ENCODE measurements at places on chromosomes 7 and 10. TPM values are rescaled to one million over a fixed set of nuclear protein-coding genes. Genes with fewer than 3 reads are reported as not detected.

GRCh38 chr7:75988568-75989499 lies 5.6 kb downstream of the TMEM120A start:
- no peak for DNase-seq

DNA sequence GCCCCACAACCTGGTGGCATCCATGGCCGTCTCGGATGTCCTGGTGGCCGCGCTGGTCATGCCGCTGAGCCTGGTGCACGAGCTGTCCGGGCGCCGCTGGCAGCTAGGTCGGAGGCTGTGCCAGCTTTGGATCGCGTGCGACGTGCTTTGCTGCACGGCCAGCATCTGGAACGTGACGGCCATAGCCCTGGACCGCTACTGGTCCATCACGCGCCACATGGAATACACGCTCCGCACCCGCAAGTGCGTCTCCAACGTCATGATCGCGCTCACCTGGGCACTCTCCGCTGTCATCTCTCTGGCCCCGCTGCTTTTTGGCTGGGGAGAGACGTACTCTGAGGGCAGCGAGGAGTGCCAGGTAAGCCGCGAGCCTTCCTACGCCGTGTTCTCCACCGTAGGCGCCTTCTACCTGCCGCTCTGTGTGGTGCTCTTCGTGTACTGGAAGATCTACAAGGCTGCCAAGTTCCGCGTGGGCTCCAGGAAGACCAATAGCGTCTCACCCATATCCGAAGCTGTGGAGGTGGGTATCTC lies 1.1 kb downstream of the HTR5A start:
- DNase-seq, result no peak

DNA sequence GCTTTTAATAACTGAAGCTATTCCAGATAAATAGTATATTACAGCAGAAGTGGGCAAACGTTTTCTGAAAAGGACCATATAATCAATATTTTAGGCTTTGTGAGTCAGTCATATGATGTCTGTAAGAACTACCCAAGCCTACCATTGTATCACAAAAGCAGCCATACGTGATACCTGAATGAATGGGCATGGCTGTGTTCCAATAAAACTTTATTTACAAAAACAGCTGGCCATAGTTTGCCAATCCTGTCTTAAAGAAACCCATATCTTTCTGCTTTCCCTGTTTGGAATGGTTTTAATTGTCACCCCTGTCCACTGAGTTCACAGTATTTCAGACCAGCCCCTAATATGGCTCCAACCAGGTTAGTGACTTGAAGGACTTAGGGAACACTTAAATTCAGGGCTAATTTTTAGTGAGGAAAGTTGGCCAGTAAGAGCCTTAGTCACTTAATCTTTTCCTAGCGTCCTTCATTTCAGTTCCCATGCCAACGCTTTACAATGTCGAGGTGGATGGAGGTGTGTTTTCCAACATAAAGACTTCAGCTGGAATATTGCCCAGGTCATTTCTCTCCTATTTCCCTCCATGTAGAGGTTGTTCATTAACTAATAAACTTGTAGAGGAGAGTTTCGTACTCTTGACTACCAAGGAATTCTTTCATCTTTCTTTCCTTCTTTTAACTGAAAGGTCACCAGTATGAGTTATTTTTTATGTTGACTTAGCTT lies 184.5 kb downstream of the TRIL start:
- no peak for DNase-seq

DNA sequence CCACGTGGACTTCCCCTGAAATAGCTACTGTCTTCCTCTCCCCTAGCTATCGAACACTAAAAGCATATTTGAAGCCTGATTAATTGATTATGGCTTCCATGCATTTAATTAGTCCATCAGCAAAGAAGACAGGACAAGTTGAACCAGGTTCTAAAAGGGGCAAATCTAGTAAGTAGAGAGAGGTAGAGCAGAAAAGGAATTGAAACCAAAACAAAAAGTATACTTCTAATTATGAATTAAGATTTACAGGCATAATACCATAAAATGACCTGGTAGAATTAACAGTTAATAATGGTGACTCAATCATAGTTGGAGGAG lies 393 bp upstream of the DNAJC1 start:
- DNase-seq, result no peak

GRCh38 chr7:36214608-36215456 lies 61.8 kb downstream of the EEPD1 start:
- no peak for DNase-seq

DNA sequence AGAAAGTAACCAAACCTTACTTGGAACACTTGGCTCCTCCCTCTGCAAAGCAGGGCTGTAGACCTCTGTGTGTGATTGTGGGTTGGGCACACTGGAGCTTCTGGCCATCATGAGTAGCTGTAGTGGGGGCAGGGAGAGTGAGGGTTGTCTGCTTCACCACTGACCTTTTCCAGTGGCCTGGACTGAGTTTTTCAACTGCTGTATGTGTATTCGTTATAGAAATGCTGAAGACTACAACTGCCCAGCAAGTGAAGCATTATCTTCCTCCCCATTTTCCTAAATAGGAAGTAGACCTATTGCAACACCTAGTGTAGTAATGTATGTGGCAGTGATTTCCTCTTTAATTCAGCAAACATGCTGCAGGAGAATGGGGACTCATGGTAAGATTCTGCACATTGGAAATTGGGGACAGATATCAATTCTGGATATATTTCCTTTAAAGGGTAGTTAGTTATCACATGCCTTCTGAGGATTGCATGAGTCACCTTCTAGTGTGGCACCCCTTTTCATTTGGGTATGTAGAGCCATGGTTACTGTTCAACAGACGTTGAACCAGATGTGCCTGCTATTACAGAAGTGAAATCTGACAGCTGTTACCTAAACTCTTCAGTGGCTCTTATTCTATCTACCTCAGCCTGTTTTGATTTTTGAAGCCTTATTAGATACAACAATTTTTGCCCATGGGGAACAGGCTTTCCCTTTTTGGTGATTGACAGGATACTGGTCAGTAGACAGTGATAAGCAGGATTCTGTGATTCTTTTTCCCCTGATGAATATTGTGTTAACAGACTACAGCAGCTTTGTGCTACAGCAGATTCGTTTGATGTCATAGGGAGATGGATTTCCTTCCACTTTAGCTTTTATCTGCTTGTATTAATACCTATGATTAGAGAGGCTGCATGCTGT lies 130.9 kb downstream of the SND1 start:
- DNase-seq, result no peak

DNA sequence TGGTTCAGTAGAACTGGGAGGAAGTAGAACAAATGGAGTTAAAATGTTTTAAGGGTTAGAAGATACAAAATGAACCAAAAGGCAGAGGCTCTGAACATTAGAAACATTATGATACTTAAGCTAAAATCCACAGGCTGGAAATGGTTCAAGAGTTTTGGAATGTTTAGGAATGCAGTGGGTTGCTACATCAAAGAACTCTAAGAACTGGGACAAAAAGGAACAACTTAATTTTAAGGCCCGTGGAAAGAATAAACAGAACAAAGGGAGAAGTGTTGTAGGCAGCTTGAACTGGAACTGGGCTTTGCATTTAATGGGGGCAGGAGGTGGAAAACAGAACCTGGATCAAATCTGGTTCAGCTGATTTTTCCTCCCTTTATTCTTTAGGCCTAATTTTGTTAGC lies 3.5 kb upstream of the C7orf25 start:
- DNase-seq, result no peak

DNA sequence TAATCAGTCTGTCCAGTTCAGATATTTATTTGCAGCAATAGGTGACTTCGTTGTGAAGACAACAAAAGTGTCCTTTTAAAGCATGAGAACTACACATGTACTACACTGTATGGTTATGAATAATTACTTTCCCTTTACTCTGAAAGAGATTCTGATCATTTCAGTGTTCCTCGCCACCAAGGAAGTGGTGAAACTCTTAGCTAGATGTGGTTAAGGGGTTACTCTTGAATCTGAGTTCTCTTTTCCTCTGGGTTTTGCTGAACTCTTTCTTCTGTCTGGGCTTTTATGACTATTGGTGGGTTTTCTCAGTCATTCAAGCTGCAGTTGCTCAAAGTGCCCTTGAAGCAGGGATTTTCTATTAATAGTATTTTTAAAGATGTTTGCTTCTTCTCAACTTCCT lies 127.9 kb upstream of the SEM1 start:
- DNase-seq, result no peak

DNA sequence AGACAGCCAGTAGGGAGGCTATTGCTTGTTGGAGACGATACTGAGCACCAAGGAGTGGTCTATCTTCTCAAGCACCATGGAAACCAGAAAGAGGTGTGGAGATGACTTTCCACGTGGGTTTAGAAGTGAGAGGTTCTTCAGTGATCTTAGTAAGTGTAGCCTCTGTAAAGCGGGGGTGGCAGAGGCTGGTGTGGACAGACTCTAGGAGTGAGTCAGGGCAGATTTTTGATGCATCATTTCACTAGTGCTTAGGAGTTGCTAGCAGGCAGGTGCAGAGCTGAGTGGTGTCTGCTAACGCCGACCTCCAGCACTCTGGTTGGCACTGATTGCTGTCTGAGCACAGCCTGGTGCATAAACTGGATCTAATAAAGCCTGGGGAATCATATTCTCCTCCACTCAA lies 78.4 kb upstream of the ADO start:
- DNase-seq, result no peak

DNA sequence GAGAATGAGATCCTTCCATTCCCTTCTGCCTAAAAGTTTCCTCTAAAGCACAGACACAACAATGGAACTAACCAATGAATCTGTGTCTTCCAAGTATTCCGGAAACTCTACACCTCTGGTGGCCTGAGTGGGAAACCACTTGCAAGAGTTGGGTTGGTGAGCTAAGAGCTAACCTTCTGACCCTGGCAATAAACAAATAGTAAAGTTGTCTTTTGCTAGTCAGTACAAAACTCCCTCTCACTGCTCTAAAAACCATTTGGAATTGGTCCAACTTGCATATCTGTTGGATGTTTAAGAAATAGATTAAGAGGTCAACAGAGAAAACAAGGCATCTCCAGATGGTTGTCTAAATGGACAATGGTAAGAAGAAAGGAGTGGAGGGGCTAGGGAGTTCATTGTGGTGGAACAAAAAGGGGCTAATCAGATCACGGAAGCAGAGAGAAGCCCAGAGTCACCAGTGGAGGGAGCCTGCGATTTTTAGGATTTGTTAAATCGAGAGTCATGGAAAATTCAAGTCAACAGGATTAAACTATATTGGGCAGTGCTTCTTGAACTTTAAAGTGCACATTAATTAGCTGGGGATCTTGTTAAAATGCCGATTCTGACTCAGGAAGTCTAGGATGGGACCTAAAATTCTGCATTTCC lies 192.3 kb downstream of the EVX1 start:
- peak; percentile 16 for DNase-seq

DNA sequence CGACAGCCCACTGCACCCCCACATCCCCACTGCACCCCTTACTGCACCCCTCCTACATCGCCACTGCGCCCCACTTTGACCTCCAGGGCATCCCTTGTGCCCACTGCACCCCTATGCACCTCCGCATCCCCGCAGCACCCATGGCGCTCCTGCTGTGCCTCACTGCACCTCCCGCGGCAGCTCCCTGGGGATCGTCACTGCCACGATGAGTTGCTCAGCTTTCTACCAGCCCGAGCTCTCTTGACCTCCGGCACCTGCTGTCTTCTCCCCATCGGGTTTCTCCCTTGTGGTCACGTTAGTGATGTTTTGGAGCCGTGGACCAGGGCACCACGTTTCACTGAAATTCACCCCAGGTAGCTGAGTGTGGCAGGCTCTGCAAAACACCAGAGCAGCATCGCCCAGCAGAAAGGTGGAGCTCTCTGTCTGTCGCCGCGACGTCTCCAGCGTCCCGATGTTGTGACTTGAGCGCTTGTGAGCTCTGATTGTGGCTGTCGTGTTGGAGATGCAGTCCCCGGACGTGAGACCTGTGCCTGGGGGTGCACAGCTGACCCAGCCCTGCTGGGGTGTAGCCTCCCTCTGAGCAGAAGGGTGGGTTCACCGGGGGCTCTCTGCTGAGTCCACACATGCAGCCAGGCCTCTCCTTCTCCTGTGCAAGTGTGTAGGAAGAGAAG lies 147.7 kb downstream of the DNAJB6 start:
- no peak for DNase-seq

DNA sequence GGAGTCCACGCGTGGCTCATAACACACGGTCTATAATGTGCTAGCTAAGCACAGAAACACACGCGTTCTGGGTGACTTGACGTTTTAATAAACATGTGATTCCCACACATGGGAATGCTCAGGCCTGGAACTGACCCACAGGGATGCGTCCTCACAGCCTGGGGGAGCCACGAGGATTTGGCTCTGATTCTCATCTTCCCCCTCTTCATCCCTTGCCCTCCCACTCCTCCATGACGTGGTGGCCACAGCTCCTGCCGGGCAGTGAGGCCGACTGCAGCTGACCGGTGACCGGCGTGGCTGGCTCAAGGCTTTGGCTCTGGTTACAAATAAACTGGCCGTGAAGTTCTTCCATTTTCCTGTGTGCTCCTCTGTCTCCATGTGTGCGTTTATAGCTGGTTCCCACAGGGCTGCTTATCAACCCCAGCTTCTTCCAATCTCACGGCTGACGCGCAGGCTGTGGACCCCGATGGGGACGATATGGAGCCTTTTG lies 40.9 kb upstream of the KLF6 start:
- peak; percentile 56 for DNase-seq

- no peak for DNase-seq
Observed at GRCh38 chr10:111357859-111358258, 281.0 kb downstream of the ADRA2A start.

DNA sequence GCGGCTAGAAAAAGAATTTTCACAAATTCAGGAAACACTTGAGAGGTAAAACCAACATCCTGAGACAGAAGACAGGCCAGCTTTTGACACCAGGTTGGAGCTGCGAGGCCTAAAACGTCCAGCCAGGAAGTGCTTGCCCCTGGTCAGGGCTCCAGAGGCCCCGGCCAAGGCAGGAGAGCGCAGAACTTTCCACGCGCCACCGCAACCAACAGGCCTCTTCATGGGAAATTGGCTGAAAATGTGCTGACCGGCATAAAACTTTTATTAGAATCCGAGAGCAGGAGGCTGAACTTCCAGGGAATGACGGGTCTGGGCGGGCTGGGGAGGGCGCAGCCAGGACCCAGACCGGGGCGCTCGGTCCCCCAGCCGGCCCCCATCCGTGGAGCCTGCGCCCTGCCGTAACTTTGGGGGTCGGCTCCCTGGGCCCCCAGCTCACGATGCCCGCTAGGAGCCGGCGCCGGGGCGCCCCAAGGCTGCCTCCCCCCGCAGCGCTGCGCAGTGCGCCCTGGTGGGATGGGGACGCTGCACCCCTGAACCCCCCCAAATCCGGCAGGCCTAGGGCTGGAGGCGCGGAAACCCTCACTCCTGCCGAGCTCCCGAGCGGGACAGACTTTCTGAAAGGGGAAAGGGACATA lies 414.0 kb upstream of the MKI67 start:
- no peak for DNase-seq

DNA sequence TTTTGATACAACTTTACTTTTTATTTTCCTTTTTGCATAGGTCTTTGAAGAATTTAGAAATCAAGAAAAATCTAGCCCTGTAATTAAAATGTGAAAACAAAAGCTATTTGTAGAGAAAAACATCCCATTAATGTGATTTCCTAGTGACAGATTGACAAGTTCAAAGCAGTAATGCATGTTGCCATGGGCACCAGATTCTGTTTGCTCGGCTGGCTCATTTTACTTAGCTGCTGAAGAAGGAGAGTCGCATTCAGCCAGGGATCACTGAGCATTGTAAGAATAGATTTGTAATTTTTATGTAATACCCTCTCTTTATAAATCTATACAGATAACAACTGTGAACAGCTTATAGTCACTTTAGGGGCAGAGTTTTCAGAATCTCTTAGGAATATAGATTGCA lies 28.5 kb downstream of the DNAJB9 start:
- DNase-seq, result no peak

GRCh38 chr7:134931487-134931886 lies 54.8 kb upstream of the AGBL3 start:
- DNase-seq, result no peak

CCDC136 gene
- total RNA-seq, result 5.7 TPM

GAD2 gene
- total RNA-seq, result not detected

GPR37 gene
- 0.79 TPM for total RNA-seq

FAM24A gene
- not detected for total RNA-seq

ANKRD30A gene
- not detected for total RNA-seq

All from HT1080 (cell line).